ENCODE measurements at places on chromosomes 4 and X.
A peak's percentile ranks its signal among the peaks of the same experiment; 100 is the strongest.

- H3K27ac ChIP-seq, result no peak overlapping the region
- no peaks in the 10 kb centered on the region for H3K4me1 ChIP-seq
- no peak overlapping the region for H3K4me3 ChIP-seq
- no peaks in the 10 kb centered on the region for H3K27me3 ChIP-seq
- H3K36me3 ChIP-seq, result no peaks in the 10 kb centered on the region
Measured at GRCh38 chr4:22356987-22357596, 158.8 kb downstream of the ADGRA3 start.

GRCh38 chr4:83110970-83111750 is 3.4 kb downstream of the PLAC8 start:
- no peaks in the 10 kb centered on the region for H3K4me1 ChIP-seq
- DNase-seq, result no peak
- H3K27me3 ChIP-seq, result no peaks in the 10 kb centered on the region
- peak overlapping the region; percentile 87 for H3K27ac ChIP-seq
- no peak overlapping the region for H3K4me3 ChIP-seq

- no peak overlapping the region for H3K4me3 ChIP-seq
- DNase-seq, result no peak
- H3K27me3 ChIP-seq, result no peaks in the 10 kb centered on the region
- no peaks in the 10 kb centered on the region for H3K4me1 ChIP-seq
- H3K36me3 ChIP-seq, result no peaks in the 10 kb centered on the region
Measured at GRCh38 chrX:25442499-25442898, 426.7 kb upstream of the ARX start.

DNA sequence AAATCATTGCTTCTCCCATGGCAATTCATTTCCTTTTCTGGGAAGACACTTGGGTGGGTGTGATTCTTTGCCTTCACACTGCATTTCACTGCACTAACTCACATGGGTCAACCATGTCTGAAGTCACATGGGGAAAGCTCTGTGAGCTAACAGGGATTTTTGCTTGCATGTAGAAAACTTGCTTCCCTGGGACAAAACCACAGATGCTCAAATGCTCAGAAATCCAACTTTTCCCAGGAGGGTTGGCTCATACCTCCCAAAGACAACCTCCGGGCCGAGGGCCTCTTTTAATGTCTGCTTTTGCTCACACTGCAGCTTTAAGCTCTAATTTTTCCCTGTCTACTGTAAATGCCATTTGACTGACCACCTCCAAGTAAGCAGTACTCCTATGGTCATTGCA is 1695.2 kb downstream of the STIM2 start:
- H3K36me3 ChIP-seq, result no peaks in the 10 kb centered on the region
- H3K4me3 ChIP-seq, result no peak overlapping the region
- H3K27me3 ChIP-seq, result no peaks in the 10 kb centered on the region
- no peak for DNase-seq
- no peak overlapping the region for H3K27ac ChIP-seq
- no peaks in the 10 kb centered on the region for H3K4me1 ChIP-seq

- H3K4me3 ChIP-seq, result no peak overlapping the region
- H3K27me3 ChIP-seq, result no peaks in the 10 kb centered on the region
- peaks cover 7% of the 10 kb centered on the region for H3K4me1 ChIP-seq
Measured at GRCh38 chrX:37745354-37745753, 34.5 kb upstream of the CYBB start.
